Hair follicle dermal papilla cell (primary cell): ENCODE measurements at places on chromosomes 3 and 15. TPM values are rescaled to one million over a fixed set of nuclear protein-coding genes. Genes with fewer than 3 reads are reported as not detected.

ZNF660 gene
- total RNA-seq: 1.7 and 3.9 TPM in 2 replicates

TMPRSS7 gene
- not detected in 2 replicates for total RNA-seq

LRTM1 gene
- total RNA-seq: 0.49 TPM in 1 of 2 replicates, not detected in the other

DLEC1 gene
- total RNA-seq: under 0.01 and 0.16 TPM in 2 replicates

TRPM1 gene
- total RNA-seq: not detected in 2 replicates

BHLHE40 gene
- total RNA-seq: 65.8 and 71.2 TPM in 2 replicates

MNS1 gene
- 0.73 and 0.81 TPM in 2 replicates for total RNA-seq

CSTA gene
- 3.7 and 3.8 TPM in 2 replicates for total RNA-seq

RARRES1 gene
- total RNA-seq: 0.61 and 0.65 TPM in 2 replicates
